Stimulated activated CD4-positive, alpha-beta T cell treated with anti-CD3 and anti-CD28 coated beads, TNF-alpha, amount 100 ng/mL, for 48 hours (primary cell): ENCODE measurements at places on chromosomes 5 and 9.

GRCh38 chr9:126413391-126414068, 86.9 kb downstream of the MVB12B start:
- no peak for DNase-seq

- DNase-seq = no peak
These were observed 168.5 kb upstream of the TARS1 start for GRCh38 chr5:33272288-33272687.

DNA sequence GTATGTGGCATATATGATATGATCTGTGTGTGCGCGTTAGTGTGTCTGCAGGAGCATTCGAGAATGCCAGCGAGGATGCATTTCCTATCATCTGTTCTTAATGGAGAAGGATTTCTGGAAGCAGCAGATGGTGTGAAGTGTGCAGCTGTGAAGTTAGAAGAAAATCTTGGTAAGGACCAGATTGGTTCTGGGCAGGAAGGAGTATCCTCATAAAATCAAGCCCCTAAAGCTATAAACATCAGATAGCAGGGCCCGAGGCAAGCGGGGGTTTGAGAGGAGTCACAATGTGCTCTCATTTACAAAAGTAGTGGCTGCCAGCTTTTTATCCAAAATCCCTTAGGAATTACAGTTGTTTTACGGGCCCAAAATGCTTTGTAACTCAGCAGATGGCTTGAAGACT, 40.0 kb downstream of the DAPK1 start:
- no peak for DNase-seq

DNA sequence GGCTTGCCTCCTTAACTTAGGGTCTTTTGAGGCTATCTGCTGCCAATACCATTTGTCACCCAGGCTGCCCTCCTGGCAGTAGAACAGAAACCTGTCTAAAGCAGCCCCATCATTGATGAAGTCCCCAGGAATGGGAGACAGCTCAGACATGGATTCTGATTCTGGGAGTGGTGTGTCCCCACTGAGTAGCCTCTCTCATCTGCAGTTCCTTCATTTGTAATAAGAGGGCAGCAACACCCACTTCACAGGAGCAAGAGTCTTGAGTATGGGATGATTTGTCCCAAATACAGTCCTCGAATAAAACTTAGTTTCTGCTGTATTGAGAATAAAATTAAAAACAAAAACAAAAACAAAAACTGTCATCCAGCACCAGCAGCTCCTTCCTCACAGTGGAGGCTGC, 167.6 kb downstream of the ASTN2 start:
- no peak for DNase-seq

- DNase-seq = no peak
These were observed 222.9 kb upstream of the ZNF462 start for GRCh38 chr9:106639873-106640568.

- no peak for DNase-seq
These were observed 33.5 kb downstream of the GNA14 start for GRCh38 chr9:77614645-77615044.

GRCh38 chr5:90473396-90474234, 956 bp downstream of the MBLAC2 start:
- peak; percentile 6 for DNase-seq
